ENCODE measurements at places on chromosomes 11 and 22.

DNA sequence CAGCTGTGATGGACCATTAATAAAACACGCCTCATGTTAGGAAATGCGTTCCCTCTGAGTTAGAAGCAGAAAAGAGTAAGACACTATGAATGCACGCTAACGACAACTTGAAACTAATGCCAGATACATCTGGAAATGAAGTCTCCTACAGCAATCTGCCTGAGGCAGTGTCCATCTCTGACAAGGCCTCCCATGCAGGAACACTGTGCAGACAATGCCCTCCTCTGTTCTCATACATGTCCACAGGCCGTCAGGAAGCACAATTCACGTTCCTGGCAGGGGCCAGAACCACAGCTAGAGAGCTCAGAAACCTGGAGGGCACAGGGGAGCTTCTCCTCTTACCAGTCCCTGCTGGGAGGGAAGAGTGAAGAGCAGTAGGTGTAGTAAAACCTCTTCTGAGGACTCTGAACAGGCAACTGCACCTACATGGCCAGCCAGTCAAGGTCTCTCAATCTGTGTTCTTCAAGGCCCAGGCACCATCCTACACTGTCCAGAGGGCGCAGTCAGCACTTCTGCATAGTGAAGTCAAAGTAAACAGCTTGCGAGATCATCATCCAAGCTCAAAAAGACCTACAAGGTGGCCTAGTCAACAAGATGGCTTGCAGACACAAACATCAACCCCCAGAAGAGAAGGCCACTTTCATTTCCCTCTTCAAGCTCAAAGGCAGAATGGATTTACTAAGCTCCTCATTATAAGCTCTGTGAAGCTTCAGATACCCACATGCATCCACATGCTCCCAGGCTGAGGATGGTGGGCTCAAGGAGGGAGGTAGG lies 41.5 kb upstream of the CYP2D6 start:
- DNase-seq, result no peak

GRCh38 chr22:40476341-40476740 lies 105.9 kb downstream of the SGSM3 start:
- DNase-seq, result no peak

- no peak for DNase-seq
These were observed 97.0 kb downstream of the ST3GAL4 start for GRCh38 chr11:126452241-126453101.

DNA sequence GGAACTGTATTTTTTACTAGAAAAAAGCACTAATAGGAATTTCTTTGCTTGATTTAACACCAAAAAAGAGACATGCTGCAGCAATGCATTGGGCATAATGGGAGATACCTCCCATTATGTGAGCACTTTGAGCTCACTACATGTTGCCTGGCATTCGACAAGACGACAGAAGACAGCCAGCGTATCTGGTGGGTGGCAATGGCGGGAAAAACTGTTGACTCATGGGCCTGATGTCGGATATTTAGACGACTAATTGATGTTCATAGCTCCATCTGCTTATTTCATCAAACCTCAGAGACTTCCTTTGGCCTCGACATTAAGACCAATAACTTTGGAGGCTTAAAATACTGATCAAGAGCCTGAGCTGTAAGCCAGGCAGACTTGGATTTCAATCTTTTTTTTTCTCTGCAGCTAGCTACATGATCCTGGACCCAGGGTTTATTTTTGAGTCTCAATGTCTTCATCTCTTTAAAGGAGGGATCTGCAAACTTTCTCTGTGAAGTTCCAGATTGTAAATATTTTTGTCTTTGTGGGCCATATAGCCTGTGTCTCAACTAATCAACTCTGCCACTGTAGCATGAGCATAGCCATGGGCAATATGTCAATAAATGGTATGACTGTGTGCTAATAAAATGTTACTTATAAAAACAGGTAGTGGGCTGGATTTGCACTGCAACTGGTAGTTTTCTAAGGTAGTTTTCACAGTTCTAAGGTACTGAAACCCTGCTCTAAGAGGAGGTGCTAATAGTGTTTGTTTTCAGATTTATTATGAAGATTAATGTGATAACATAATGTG lies 375.1 kb downstream of the METTL15 start:
- no peak for DNase-seq

DNA sequence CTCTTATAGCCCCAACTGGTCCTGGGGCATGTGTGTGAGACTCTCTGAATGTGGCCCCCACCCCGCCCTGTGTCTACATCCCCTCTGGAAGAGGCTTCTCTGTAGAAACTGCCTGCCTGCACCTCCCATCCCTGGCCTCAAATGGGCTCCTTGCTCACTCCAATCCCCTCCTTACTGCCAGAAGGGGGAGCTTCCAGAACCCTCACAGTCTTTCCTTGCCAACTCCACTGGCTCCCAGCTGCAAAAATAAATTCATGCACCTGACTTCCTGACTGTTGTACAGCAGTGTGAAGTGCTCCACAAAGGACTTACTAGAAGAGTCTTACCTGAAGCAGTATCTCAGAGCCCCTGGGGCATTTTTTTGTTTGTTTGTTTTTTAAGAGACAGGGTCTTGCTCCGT lies 15.2 kb upstream of the SERPIND1 start:
- DNase-seq, result no peak

- no peak for DNase-seq
These were observed 166.1 kb upstream of the API5 start for GRCh38 chr11:43145653-43146052.

GRCh38 chr11:130400781-130401483 lies 27.5 kb downstream of the ADAMTS8 start:
- no peak for DNase-seq

- DNase-seq, result no peak
These were observed 18.2 kb downstream of the KCNJ1 start for GRCh38 chr11:128848815-128849455.

GRCh38 chr11:117909611-117910382 lies 19.4 kb downstream of the TMPRSS13 start:
- DNase-seq, result no peak

DNA sequence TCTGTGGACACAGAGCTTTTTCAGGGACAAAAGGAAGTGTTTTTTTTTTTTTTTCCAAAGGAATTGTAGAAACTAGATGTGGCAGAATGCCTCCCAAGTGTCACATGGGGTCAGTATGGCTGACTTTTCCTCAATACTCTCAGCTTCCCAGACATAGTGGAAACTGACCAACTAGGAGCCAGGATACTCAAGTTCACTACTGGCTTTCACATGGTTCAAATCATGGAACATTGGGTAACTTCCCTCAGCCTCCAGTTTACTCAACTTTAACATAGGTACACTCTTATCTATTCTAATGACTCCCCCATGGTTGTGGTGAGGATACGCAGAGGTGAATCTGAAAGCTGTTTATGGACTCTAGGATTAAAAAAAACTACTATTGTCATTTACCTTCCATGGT lies 1.4 kb downstream of the SLC5A1 start:
- no peak for DNase-seq

DNA sequence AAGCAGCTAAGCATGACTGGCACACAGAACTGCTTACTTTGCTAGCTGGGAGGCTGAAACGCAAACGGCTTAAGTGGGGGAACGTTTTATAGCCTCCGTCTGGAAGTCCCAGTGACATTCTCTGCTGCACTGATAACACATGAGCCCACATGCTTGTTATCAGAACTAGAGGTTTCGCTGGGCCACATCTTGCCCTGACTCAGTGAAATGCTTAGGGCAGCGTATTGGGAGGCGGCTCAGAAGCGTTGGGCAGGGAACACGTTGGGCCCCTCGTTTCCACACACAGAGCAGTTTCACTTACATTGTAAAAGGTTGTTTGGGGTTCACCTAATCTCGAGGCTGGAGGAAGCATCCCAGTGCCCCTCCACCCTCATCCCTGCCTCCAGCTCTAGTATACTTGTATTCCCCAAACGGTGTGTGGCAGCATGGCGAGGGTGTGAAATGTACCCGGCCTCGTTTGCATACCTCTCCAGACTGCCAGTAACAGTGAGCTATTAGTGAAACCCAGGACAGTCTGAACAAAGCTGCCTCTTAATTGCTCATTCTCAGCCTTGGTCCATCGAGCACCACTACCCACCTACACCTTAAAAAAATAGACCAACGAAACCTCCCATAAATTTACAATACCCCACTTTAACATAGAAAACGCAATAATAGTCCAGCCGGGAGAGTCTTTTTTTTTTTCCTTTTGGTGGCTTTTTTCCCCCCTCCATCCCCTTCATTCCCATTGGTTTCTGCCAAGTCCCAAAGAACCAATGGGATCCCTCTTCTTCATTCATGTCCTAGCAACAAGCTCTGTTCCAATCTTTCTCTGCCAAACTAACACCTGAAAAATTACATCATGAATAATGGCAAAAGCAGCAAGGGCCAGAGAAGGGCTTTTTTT lies 218.8 kb upstream of the SORL1-AS1 start:
- no peak for DNase-seq

DNA sequence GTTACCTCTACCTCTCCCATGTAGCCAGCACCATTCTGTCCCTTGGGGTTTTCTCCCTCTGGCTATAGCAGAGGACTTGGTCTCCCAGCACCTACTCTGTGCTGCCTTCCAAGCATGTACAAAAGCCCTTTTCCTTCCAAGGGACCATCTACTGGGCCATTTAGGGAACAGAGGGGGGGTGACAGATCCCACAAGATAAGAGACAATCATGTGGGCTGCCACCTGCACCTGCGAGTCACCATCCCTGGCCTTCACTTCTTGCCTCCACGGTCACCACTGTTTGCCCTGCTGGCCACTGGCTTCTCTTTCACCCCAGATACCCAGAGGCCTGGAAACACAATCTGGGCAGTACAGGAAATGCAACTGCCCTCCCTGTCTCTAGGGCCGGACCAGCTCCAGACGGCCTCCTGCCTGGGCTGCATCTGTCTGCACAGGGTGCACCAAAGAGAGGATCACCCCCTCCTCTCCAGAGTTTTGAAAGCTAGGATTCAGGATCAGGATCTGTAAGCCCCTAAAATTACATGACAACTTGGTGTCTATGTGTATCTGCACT lies 160.8 kb upstream of the NECTIN1 start:
- no peak for DNase-seq

GRCh38 chr22:19036523-19037273 lies 85.5 kb downstream of the DGCR2 start:
- DNase-seq, result no peak

DNA sequence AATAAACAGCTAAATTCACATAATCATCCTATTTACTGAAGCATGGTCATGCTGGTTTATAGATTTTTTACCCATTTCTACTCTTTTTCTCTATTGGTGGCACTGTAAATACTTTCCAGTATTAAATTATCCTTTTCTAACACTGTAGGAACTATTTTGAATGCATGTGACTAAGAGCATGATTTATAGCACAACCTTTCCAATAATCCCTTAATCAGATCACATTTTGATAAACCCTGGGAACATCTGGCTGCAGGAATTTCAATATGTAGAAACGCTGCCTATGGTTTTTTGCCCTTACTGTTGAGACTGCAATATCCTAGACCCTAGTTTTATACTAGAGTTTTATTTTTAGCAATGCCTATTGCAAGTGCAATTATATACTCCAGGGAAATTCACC lies 10.7 kb downstream of the RAG1 start:
- no peak for DNase-seq

DNA sequence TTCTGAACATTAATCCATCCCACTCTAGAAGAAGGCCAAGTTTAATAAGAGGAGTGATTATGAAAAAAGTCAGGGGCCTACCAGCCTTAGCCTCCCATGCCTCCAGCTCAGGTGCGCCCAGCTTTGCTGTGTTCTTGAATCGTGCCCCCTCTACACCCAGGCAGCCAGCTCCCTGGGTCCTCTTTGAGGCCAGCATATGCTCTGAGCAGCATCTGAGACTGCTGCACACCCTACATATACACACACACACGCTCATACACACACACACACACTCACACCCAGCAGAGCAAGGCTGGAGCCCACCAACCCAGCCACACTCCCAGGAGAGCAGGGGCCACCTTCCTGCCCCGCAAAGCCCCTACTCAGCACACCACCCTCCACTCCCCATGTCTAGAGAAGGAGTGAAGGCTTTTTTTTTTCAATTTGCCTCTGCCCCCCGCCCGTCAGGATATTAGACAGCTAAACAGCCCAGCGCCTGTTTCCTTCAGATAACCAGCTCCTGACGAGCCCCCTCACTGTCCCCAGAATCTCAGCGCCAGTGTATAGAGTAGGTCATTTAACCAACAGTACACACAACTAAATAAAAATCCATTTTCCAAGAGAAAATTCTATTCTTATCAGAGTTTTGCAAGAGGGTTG lies 121.6 kb downstream of the BUD13 start:
- DNase-seq, result no peak

DNA sequence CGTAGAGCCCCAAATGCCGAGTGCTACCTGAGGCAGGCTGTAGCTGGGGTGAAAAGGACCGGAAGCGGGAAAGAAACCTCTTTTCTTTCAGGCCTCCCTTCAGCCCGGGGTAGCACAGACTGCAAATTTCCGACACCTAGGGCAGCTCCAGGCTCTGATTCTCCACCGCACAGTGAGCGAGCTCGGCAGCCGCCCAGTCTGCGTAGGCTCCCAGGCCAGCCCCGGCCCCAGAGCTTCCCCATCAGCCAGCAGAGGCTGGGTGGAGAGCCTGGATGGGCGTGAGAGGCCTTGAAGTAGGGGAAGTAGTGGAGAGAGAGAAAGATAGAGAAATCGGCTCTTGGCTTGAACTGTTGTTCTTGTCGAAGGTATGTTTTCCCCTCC lies 9.3 kb upstream of the PAX6 start:
- DNase-seq, result no peak

GRCh38 chr11:120835601-120836228 lies 188.2 kb upstream of the TBCEL start:
- DNase-seq, result no peak

DNA sequence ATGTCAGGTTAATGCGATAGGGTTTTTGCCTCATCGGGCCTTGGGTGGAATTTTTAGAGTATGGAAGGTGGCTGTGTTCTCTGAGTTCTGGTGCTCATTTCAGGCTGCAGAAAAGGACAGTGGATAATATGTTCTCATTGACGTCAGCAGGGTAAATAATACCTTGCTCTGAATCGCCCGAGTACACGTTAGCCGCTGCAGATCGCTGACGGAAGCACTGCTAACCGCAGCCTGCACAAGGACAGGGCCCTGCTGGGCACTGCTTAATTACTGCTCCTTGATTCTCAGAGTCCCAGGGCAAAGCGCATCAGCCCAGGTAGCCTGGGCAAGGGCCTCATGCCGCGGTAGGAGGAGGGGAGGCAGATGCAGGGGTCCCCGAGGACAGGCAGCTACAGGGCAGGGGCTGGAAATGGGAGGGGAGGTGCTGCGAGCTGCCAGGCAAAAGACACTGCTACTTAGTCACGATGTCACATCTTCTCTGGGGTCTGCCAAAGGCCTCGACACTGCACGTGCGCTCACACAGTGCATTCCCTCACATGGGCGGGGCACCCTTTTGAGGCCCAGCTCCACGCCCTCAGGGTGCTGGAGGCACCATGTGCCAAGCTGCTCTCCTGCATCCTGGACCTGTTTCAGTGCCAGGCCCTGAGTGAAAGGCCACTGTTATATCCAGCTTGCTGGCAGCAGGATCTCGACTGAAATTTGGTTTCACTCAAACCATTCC lies 35.2 kb downstream of the PPP2R1B start:
- no peak for DNase-seq

- DNase-seq, result no peak
These were observed 426.8 kb upstream of the CADM1 start for GRCh38 chr11:115930886-115931547.

GRCh38 chr22:25134451-25134850 lies 65.2 kb upstream of the CRYBB3 start:
- no peak for DNase-seq

- DNase-seq, result no peak
These were observed 823.1 kb downstream of the DLG2 start for GRCh38 chr11:84804041-84804440.

GRCh38 chr11:47586098-47586855 lies at the start of gene FAM180B:
FAM180B (plus strand) TSS chr11:47586678; CDS start chr11:47586769, 91 bp downstream.
- no peak for DNase-seq

- peak; percentile 27 for DNase-seq
These were observed 67.5 kb downstream of the PAK1 start for GRCh38 chr11:77406396-77406795.
